Thyroid gland (tissue), 4 donors: ENCODE measurements at places on chromosomes 1 and 21. TPM values are rescaled to one million over a fixed set of nuclear protein-coding genes. Genes with fewer than 3 reads are reported as not detected.

- no peak for DNase-seq
These were observed 630.4 kb downstream of the PTPRC start for GRCh38 chr1:199269241-199269640.

DNA sequence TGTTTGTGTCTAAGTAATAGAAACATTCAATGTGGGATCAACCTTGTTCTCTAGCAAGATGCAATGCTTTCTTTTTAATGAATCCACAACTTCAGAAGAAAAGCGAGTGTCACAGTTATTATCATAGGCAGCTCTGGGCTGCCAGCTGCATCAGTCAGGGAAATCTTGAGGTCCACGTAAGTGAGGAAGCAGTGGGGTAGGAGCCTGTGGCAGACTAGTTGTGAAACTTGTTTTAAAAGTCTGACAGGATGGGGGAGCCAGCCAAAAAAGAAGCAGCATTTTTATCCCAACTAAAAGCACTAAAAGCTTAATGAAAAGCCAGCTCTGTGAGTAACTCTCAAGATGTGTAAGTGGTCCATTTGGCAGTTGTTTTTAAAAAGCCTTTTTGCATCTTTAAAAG, 113.1 kb downstream of the ZNF326 start:
- no peak for DNase-seq

GRCh38 chr1:150281221-150281757, 1.1 kb upstream of the CIART start:
- DNase-seq: peak; percentile 84

DNA sequence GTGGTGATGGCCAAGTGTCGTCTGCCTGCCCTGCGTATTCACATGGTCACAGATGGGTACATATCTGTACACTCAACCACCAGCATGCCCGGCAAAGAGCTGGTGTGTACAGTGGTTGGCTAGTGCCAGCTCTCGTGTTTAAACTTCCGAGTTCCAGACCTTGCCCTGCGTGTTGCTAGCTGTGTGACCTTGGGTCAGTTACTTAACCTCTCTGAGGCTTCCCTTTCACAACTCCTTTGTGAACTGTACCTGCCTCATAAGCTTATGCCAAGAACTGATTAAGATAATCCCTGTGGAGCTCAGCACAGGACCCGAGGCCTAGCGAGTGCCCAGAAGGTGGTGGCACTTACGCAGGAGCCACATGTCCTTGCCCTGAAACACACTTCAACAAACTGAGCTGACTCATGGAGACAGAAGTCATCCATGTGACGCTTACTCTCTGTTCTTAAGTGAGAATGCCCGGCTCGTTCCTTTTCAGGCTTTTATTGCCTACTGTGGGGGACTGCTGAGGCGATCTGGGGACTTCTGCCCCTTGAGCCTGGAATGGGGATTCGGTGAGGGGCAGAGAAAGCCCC, 55.4 kb downstream of the ALPL start:
- no peak for DNase-seq

- DNase-seq: no peak
These were observed 550 bp upstream of the NFYC start for GRCh38 chr1:40690771-40691537.

DNA sequence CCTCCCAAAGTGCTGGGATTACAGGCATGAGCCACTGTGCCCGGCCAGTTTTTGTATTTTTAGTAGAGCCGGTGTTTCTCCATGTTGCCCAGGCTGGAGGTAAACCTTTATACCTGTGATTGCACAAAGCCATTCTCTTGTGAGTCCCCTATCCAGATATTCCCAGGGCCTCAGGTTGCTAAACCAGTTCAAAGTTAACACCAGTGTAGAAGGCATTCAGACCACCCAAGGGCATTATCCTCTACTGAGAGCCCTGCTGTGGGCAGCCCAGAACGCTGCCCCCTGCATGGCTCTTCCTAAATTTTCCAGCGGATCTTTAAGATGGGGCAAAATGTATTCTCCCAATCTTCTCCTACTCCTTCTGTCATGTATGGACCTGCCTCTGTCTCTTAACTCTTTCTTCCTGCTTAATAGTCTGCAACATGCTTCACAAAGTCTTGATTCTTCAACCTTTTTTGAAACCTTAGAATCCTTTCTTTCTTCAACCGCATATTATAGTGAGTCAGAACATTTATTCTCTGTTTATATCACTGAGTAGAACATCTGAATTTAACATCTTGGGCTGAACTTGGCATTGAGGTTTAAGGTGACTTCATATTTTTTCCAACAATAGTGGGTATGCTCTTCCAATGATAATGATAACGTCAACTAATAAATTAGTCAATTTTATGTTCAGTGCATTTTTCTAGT, 36.0 kb downstream of the UBE4B start:
- DNase-seq: no peak

GRCh38 chr1:25732821-25733220, 67.2 kb upstream of the SELENON start:
- DNase-seq: no peak

DNA sequence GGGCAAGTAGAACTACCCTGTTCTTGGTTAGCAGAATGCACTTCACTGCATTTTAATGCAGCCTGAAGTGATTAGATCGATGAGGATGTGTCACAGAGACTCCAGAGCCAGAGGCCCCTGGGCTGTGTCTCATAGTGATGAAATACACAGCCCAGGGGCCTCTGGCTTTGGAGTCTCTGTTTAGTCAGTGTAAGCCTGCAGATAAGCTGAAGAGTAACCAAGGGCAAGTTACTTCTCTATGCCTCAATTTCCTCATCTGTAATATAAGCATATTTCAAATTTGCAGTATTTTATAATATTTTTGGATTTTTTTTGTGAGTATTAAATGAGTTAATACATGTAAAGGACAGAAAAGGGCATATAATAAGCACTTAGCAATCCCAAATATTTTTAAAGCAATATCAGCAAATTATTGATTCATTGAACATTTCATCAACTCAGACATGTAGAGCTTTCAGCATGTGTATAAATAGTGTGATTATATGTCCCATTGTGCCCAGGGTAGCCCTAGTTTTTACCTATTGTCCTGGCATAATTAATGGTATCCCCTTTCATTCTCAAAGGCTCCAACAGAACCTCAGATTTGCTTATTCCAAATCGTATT, 23.6 kb upstream of the APOBEC4 start:
- no peak for DNase-seq

SERPINC1 gene
- not detected for total RNA-seq
